ENCODE measurements at places on chromosomes 7 and 10. TPM values are rescaled to one million over a fixed set of nuclear protein-coding genes. Genes with fewer than 3 reads are reported as not detected.

DNA sequence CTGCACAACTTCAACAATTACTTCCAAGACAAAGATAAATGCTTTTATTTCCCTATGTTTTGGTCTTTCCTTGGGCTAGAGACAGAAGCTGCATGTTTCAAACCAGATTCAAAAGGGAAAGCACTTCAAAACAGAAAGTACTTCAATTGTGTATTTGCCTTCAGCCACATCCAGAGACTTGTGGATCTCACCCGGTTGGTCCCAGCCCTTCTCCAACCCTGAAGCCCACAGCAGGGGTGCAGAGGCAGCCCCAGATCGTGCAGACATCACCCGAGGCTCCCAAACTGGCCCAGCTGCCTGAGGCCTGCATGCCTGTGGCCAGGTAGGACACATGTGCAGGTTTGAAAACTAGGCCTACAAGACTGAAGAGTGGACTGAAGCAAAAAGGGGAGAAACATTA is 80.8 kb downstream of the ALOX5 start:
- no peak for DNase-seq

DNA sequence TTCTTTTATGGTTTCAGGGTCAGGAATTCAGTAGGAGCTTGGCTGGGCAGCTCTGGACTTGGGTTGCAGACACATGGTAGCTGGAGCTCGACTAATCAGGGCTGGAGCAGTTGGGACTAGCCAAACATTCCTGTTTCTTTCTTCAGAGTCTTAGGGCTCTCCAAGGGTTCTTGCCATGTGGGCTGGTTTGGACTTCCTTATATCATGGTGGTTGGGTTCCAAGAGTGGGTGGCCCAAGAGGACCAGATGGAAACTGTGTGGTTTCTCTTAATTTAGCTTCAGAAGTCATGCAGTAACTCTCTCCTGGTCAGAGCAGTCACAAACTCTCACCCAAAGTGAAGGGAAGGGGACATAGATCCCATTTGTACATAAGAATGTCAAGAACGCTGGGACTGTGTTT is 270.1 kb upstream of the FZD1 start:
- no peak for DNase-seq

- no peak for DNase-seq
Observed at GRCh38 chr7:124489082-124489819, 276.3 kb downstream of the GPR37 start.

DNA sequence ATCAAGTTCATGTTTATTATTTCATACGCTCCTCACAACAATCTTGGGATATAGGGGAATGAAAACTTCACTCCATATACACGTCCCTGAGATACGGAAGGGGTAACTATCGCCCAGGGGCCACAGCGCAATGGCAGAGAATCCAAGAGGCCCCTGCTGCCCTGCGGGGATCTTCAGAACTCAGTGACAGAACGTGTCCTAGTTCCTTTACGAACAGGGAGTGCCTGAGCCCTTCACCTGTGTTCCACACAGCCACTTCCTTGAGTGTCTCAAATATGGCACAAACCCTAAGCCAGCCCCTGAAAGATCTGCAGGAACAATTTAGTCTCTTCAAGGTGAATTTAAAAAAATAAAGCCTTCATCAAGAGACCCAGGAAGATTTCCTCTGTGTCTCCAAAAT is 25.9 kb downstream of the LYZL1 start:
- no peak for DNase-seq

DNA sequence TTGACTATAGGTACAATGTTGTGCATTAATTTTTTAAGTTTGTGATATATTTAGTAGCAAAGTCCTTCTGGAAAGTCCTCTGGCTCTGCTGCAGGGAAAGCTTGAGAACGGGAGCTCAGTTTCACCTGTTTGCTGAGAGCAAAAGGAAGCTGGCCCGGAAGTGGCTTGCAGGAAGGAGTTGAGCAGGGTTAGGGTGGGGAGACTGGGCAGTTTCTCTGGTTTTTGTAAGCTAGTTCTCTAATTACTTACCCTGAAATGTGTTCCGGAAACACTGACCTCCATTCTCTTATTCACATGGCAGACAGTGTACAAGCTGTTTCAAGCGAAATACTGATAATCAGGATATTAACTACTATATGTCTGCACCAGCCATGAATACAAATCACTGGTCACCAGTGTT is 22.3 kb downstream of the MAP3K8 start:
- DNase-seq, result peak; percentile 73

GRCh38 chr7:70502117-70502863 is 629.7 kb upstream of the GALNT17 start:
- no peak for DNase-seq

DNA sequence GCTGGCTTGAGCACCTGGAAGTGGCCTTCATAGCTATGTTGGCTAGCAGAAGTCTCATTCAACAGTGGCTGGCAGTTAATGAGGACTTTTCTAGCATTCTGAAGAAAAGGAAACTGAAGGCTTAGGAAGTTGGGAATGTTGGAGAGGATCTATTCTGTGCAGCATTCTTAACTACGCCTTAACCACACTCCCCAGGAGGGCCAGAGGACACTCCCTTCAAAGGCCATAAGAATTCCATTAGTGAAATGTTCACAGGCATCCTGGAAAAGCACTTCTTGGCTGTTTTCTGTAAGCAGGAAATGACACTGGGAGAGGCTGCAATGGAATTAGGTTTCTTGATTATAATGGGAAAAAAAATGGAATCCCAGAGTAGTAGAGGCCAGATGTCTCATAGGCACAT is 188.9 kb downstream of the ARHGAP12 start:
- no peak for DNase-seq

DNA sequence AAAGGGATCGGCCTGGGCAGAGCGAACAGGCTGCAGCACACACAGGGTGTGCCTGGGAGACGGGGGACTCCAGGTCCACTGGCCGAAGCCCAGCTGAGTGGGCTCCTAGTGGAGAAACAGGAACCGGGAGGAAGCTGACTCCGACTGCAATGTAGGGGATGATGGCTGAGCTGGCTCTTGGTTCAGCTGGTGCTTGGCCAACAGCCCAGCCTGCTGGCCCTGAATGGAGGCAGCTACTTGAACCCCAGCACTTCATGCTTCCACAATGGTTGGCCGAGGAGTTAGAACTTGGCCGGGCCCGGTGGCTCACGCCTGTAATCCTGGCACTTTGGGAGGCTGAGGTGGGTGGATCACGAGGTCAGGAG is 27.0 kb upstream of the FRAT2 start:
- no peak for DNase-seq

DNA sequence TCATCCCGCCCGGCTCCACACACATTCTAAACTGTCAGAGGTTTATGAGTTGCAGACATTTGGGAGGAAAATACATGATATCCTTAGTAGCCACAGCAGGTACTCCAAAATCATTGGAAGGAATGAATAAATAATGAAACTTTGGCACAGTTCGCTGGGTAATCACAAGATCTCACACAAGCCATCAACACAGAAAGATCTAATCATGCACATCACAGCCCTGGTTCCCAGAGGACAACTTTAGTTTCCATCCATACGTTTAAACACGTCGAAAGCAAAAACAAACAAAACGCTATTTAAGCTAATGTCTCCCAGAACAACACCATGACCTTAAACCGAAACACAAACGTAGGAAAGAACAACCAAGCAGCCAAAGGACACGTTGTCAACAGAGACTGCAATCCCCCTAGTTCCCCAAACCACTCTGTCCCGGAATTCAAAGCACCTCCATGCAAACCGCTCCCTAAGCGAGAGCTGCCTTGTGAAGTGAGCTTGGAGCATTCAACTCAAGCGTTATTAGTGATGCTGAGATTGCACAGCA is 12.3 kb downstream of the SVIL start:
- DNase-seq, result no peak

DNA sequence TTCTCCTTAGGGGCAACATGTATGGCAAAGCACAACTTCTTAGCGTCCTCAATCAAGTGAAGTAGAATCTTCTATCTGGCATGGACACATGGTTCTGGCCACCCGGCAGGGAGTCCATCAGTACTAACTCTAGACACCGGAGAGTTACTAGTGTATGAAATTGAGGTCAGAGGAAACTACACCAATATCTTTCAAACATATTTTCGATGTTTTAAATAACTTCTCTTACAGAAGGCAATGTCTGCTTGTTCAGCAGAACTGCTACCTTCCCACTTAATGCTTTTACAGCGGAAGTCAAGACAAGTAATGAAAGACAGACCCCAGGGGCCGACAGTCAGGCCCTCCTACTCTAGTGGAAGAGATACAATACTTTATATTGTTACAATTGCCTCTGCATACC is 89.9 kb downstream of the RNF216 start:
- DNase-seq, result no peak

GRCh38 chr7:50341724-50342123 is 37.2 kb downstream of the IKZF1 start:
- no peak for DNase-seq

GRCh38 chr10:101818872-101819633 is 809 bp upstream of the OGA start:
- DNase-seq, result no peak

DNA sequence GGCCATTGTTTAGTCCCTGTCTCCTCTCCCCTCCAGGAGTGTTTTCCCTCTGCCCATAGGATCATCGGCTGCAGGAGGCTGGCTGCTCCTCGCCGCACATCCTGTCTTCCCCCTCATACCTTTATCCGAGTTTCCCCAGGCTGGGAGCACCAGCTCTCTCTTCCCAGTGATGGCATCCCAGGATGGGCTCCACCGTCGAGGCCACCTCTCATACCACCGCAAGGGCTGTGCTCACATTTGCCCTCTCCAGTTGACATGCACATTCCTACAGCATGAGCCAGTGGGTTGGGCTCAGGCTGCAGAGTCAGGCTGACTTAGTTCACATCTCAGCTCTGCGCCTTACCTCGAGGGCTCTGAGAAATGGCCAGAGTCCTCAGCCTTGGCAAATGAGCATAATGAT is 12.1 kb downstream of the HKDC1 start:
- no peak for DNase-seq

- DNase-seq, result no peak
Observed at GRCh38 chr7:113892818-113893217, 26.0 kb downstream of the PPP1R3A start.

DNA sequence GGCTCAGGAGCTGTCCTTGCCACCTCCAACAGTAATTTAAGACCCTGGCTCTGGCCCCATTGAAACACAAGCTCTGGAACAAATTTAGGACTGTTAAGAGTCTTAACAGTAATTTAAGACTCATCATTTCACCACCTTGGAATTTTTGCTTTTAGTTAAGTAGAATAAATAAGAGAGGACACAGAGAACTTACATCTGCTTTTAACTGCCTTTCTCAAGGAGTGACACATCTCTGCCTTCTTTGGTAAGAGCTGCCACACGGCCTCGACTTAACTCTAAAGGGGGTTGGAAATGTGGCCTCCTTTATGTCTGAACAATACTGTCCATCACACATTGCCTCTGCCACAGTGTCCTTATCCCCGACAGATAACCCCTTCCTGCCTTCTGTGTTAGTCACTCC is 77.9 kb downstream of the HERPUD2 start:
- no peak for DNase-seq

DNA sequence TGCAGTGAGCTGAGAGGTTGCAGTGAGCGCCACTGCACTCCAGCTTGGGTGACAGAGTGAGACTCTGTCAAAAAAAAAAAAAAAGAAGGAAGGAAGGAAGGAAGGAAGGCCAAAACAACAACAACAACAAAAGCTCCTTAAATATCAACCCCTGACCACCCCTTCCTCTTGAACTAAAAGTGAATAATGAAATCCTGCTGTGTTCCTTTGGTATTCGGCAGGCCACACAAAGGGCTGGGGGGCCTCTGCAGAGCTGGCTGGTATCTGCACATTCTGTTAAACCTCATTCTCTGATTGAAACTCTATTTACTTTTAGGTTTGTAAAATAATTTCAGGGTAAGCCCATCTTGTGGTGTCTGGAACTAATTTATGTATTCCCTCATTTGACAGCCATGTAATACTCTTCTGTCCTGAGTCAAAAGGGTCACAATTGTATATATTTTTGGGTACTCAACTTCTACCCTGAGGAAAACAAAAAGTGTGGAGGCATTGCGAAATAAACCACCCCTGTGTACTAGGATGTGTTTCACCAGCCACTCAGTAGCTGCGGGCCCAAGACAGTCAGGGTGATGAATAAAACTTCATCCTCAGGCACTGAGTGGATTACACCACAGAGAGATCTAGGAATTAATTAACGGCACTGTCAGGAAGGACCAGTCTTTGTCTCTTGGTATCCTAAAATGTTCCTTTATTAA is 446.4 kb upstream of the PFKP start:
- DNase-seq, result no peak

DNA sequence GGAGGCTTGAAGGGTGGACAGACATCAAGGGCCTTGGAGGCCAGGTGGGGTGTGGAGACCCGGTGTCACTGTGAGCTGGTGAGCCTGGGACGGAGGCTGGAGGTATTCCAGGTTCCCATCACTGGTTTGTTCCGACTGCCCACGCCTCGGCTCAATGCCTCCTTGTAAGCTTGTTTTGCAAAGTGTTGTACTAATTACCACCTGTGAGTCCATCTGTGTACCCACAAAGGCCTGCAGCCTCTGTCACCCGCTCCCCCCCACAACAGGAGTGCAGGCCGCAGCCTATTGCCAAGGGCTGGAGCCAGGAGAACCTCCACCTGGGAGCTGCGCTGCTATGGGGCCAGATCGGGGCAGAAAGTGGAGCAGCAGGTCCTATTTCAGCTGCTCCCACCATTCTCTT is 521.8 kb upstream of the DPP6 start:
- no peak for DNase-seq

GRCh38 chr10:128793726-128794655 is 667.8 kb upstream of the MKI67 start:
- DNase-seq, result no peak

- DNase-seq, result no peak
Observed at GRCh38 chr7:18574235-18574540, 78.6 kb downstream of the HDAC9 start.

DNA sequence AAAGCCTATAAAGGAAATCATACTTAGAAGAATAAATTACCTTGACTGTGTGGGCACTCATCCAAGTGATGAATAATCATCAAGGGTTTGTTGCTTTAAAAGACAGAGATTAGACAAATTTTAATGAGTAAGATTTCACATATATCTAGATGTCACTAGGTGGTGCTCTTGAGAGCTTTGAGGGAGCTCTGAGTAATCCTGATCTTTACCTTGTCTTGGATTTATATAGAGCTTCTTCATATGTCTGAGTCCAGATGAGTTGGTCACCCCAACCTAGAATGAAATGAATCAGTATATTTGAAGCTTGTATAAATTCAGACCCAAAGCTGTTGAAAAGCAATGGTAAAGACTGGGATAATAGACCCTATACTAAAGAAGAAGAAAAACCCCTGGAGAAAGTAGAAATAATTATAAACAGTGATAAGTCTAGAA is 3.7 kb downstream of the AGR2 start:
- DNase-seq, result no peak

The OR2A1 gene
- not detected for total RNA-seq

The COL17A1 gene
- not detected for total RNA-seq

The OR2A7 gene
- 1.6 TPM for total RNA-seq

The CYP26C1 gene
- 0.10 TPM for total RNA-seq

The NOLC1 gene
- total RNA-seq, result 94.1 TPM

The STAG3 gene
- total RNA-seq, result 20.6 TPM

The TCERG1L gene
- 0.08 TPM for total RNA-seq

The TMEM270 gene
- total RNA-seq, result not detected

The CLDN3 gene
- not detected for total RNA-seq

The MBL2 gene
- not detected for total RNA-seq

The ZSCAN25 gene
- 34.8 TPM for total RNA-seq

The CFAP70 gene
- total RNA-seq, result 0.40 TPM

The PTPRN2 gene
- total RNA-seq, result 7.0 TPM

The HECW1 gene
- total RNA-seq, result not detected

The ZNF212 gene
- total RNA-seq, result 10.8 TPM

The TUBB8 gene
- not detected for total RNA-seq
